ENCODE measurements at places on chromosomes 11 and 22. TPM values are rescaled to one million over a fixed set of nuclear protein-coding genes. Genes with fewer than 3 reads are reported as not detected.

SULT4A1 gene
- not detected for total RNA-seq

NAT10 gene
- 43.4 TPM for total RNA-seq

OR5P2 gene
- not detected for total RNA-seq

PTGDR2 gene
- total RNA-seq, result not detected

C22orf15 gene
- total RNA-seq, result not detected

FIBIN gene
- total RNA-seq, result 5.7 TPM

DEUP1 gene
- total RNA-seq, result not detected

OR2AT4 gene
- total RNA-seq, result not detected

MIAT gene
- total RNA-seq, result not detected

SLC17A6 gene
- 0.02 TPM for total RNA-seq

PCNX3 gene
- total RNA-seq, result 11.7 TPM

RAPSN gene
- not detected for total RNA-seq

APOBEC3H gene
- total RNA-seq, result 1.4 TPM

DNAL4 gene
- total RNA-seq, result 6.4 TPM

PDE3B gene
- 6.2 TPM for total RNA-seq

LPXN gene
- 5.5 TPM for total RNA-seq

PES1 gene
- total RNA-seq, result 59.5 TPM

OR5M3 gene
- total RNA-seq, result not detected

P2RY6 gene
- total RNA-seq, result 2.5 TPM

CD248 gene
- total RNA-seq, result not detected

DGCR6 gene
- not detected for total RNA-seq

CARD16 gene
- 105 TPM for total RNA-seq

ATG13 gene
- 88.3 TPM for total RNA-seq

OSM gene
- total RNA-seq, result not detected

HEPHL1 gene
- total RNA-seq, result not detected

USP28 gene
- 32.0 TPM for total RNA-seq

GGT5 gene
- not detected for total RNA-seq

Data from H4 (cell line).